GM04503 (cell line): ENCODE measurements at places on chromosomes 1 and 21.

- no peak for DNase-seq
Measured at GRCh38 chr1:206769304-206769731, 1.3 kb upstream of the IL19 start.

DNA sequence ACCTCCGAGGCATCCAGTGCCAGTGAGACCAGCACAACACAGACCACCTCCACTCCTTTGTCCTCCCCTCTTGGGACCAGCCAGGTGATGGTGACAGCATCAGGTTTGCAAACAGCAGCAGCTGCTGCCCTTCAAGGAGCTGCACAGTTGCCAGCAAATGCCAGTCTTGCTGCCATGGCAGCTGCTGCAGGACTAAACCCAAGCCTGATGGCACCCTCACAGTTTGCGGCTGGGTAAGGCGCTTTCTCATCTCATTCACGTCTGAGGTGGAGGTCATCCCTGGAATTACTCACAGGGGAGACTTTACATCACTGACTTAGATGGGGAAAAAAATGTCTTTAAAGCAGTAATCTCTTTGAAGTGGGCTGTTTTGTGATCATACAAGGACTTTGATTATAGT, 106.3 kb downstream of the CD247 start:
- DNase-seq: no peak

DNA sequence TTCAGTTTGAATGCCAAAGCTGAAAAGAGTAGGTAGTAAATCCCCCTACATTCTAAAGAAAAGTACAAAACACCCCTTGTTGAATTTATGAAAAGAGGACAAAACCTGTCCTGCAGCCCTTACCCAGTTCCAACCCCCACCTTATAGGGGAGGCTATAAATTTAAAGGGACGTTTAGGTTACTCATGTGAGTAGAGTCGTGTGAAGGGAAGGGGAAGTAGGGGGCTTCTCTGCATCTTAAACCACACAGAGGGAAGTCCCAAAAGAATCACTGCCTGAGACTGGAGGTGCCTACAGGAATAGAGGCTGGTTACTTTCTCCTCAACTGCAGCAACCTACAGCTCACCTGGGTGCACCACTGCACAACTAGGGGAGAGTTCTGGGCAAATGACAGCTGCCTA, 36.7 kb upstream of the KIRREL1 start:
- no peak for DNase-seq

GRCh38 chr1:212166244-212166643, 119.0 kb upstream of the PPP2R5A start:
- no peak for DNase-seq

DNA sequence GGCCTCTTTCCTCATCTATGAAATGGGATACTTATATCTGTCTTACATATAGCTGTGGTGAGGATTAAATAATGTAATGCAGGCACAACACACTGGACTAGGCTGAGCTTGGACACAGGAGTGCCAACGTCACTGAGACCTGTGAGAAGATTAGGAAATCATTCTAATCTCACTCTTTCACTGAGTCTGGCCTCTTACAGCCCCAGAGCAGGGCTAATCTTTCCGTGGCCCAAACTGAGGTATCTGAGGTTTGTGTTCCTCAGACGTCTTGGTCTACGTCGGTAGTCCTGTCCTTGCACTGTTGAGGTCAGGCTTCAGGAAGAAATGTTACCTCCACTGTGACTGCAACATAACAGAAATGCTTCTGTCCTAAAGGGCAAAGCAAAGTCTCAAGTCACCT, 22.6 kb upstream of the A3GALT2 start:
- DNase-seq: no peak

- no peak for DNase-seq
Measured at GRCh38 chr1:166479052-166479631, 312.3 kb upstream of the FAM78B start.

DNA sequence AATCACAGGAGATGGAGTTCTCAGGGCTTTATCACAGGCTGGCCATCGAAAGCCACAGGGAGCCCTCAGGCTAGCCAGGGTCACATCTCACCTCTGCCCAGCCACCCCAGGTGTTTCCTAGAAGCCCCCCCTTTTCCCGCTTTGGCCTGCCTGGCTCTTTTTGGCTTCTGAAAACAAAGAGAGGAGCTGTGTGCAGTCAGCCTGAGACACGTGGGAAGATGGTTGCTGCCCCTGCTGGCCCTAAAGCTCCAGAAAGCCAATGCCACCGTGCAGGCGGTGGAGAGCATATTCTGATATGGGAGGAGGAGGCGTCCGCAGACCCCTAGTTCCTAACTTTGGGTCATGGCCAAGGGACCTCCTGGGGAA, 18.7 kb upstream of the LBR start:
- no peak for DNase-seq

DNA sequence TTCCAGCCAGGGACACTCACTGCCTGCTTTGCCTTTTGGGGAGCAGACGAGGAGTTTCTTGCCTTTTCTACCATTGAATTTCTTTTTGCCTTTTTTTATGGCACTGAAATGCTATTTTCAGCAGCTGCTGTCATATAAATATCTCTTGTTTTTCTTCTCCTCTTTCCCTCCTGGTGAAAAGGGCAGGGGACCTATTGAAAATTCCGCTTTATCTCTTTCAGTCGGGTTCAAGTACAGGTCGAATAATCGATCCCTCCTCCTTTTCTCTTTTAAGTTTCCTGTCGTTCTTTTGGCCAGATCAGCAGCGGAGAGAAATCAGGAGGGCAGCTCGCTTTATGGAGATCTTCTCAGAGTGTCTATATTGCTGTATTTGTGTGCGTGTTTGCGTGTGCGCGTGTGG, 67.4 kb upstream of the CASZ1 start:
- DNase-seq: no peak

- no peak for DNase-seq
Measured at GRCh38 chr1:58714544-58714943, 14.7 kb upstream of the MYSM1 start.

DNA sequence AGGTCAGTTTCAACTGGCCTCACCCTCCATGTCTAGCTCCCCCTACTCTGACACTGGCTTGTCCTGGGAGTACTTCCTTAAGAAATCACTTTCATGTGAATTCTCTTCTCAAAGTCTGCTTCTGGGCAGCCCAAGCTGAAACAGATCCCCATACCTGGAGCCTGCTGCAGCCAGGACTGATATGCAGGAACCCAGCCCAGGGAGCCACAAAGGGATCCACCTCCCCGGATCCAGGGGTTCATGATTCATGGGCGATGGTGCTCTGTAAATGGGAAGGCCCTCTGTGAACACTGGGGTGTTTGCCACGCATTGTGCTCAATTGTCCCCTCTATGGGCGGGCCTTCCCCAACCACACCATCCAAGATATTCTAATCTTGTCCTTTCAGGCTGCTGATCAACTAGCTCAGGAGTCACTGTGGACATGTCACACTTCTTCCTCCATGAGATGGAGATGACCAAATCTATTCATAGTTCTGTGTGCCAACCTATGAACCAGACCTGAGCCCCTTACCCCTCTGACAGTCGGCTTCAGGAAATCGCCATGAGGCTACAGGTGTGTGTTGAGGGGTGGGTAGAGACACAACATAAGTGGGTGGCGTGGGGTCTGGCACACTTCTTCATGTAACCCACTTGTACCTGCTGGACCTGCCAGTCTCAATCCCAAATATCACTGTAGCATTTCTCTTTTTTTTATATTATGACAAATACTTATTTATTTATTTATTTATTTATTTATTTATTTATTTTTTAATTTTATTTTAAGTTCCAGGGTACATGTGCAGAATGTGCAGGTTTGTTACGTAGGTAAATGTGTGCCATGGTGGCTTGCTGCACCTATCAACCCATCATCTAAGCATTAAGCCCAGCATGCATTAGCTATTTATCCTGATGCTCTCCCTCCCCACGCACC, 41.8 kb downstream of the RUNX3 start:
- no peak for DNase-seq

GRCh38 chr21:36700295-36700970, 1.5 kb downstream of the SIM2 start:
- DNase-seq: no peak

GRCh38 chr1:193308438-193308837, 122.0 kb upstream of the B3GALT2 start:
- DNase-seq: no peak

DNA sequence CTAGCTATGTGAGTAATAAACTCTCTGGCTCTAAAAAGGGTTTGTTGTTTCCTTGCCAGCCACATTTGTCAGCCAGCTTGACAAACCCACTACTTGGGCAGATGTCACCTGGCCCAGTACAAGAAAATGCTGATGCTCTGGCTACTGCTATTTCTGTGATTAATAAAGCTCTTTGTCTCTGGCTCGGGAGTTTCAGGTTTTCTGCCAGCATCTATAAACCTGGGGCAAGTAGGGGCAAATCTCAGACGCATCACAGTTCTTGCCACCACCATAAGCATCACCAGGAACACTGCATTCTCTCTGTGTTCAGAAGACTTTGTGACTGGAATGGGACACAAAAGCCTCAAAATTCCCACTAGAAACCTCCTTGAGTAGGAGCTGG, 2.5 kb downstream of the ITLN2 start:
- DNase-seq: no peak

GRCh38 chr1:17465228-17465627, 25.8 kb upstream of the RCC2 start:
- DNase-seq: no peak

- no peak for DNase-seq
Measured at GRCh38 chr21:44392185-44392584, 38.8 kb downstream of the TRPM2 start.

DNA sequence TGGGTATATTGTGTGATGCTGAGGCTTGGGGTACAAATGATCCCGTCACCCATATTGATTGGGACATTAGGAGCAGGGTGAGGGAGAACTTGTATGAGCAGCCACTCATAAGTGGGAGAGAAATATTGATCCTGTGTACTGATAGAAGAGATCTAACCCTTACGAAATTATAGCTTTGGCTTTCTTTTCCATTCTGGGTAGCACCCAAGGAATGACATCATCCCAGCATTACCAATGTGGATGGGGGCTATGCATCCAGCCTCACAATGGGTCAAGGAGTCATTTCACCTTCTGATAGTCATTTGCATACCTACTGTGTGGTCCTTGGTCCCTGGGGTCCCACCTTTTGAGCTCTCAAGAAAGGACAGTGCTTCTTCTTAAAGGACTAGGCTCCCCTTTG, 1.9 kb upstream of the NAV1 start:
- DNase-seq: no peak

GRCh38 chr21:15820852-15821379, 91.1 kb downstream of the USP25 start:
- DNase-seq: no peak

DNA sequence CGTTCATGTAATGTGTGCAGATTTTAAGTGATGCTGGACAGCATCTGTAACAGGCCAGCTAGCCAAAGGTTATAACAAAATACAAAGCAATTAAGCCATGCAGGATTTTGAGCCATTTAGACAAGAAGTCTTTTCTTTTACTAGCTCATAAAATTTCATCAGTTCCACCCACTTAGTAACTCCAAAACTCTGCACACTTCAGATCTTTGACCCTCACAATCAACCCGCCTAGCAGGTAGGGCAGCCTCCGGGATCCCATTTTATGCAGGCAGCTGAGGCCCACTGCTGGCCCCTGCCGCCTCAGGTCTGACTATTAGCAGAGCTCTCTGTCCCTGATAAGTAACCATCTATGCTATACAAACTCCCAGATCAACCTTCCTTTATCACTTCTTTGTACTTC, 9.2 kb downstream of the LBR start:
- no peak for DNase-seq

DNA sequence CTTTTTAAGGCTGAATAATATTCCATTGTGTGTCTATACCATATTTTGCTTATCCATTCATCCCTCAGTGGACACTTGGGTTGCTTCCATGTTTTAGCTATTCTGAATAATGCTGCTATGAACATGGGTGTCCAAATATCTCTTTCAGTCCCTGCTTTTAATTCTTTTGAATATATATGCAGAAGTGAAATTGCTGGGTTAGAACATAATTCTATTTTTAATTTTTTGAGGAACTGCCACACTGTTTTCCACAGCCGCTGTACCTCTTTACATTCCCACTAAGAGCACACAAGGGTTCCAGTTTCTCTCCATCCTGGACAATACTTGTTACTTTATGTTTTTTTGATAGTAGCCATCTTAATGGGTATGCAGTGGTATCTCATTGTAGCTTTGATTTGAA, 65.6 kb downstream of the RIMS3 start:
- no peak for DNase-seq

DNA sequence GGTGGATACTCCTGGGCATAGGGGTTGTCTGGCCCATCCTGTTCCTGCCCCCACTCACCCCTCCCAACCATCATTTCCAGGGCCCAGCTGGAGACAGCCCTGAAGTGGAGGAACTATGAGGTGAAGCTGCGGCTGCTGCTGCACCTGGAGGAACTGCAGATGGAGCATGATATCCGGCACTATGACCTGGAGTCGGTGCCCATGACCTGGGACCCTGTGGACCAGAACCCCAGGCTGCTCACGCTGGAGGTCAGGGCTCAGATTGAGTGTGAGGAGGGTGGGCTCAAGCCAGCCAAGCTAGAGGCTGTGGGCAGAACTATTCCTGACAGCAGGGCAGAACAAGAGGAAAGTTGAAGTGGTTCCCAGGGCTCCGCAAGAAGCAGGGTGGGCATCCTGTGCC, 14.2 kb downstream of the RHOC start:
- no peak for DNase-seq

DNA sequence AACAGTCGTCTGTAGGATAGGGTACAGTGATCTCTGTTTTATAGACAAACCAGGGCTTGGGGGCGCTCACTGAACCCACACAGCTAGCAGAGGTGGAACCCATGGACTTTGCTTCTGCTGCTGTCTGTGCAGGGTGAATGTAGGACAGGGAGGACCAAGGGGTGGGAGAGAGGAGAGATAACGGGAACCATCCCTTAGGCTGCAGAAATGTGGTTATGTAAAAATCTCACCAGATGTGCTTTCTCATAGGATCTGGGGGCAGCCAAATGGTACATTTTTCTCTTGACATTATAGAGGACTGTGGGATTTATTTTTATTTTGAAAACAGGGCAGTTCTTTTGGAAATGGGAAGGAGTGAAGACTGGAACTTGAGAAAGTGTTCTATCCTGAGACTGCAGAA, 8.7 kb downstream of the NFASC start:
- DNase-seq: no peak

DNA sequence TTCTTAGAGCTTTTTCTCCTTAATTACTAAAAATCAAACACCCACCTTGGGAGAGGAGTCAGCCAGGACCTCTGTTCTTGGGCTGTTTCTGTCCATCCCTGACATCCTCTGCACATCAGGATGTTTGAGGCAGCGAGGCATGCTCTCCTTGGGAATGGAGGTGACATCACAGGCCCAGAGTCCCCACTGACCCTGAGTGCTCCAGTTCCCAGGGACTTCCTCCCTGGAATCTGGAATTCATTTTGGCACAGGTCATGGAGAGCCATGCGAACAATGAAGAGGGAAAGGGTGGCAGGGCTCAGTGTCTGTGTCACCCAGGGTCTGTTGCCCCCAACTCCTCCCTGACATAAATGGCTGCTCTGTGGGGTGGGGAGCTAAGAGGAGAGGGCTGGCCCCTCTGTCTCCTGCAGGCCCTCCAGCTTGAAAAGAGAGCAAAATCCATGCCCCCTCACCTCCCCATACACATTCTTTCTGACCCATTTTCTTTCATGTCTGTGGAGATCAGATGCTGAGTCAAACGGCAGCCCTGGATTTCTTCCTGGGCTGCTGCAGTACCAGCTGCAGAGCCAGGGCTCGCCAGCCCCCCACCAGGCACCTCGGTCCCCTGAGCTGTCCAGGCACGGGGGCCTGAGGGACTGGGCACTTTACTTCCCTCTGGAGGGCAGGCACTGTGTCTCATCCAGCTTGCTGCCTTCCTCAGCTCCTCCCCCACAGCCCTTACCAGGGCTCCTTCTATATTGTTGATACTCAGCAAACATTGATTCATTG, 102.0 kb downstream of the NMNAT2 start:
- no peak for DNase-seq

- DNase-seq: no peak
Measured at GRCh38 chr21:38287476-38287875, 30.7 kb downstream of the KCNJ15 start.

GRCh38 chr1:5709461-5709975, 282.7 kb downstream of the NPHP4 start:
- DNase-seq: no peak
